ENCODE measurements at places on chromosomes 7 and 10. TPM values are rescaled to one million over a fixed set of nuclear protein-coding genes. Genes with fewer than 3 reads are reported as not detected.

DNA sequence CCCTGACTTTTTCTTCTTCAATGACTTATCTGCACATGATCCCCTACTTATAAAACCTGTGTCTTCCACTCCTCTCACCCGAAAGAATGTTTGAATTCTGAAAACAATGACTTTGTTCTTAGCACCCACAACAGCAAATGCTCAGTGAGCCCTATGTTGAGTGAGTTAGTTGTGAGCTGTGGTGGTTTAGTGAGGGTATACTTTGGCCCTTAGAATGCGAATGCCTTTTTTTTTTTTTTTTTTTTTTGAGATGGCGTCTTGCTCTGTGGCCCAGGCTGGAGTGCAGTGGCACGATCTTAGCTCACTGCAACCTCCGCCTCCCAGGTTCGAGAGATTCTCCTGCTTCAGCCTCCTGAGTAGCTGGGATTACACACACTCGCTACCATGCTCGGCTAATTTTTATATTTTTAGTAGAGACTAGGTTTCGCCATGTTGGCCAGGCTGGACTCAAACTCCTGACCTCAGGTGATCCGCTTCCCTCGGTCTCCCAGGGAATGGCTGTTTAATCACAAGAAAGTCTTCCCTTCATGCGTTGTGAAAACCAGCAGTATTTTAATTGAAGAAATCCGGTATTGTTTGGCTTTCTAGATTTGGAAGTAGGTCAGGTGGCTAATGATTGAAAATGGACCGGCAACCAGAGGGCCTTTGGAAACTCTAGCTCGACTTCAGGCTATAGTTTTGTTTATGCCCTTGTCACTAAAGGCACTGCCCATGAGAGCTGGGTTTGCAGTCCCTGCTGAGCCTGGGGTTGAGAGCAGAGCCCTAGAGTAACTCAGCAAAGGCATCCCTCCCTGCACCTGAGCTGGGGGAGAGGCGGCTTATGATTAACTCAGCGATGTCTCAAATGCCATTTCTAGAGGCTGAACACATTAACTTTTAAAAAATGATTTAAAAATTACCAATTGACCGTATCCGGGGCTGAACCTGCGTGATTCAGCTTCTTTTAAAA is 41.3 kb downstream of the CUX1 start:
- DNase-seq = no peak

- no peak for DNase-seq
Measured at GRCh38 chr7:129385598-129385997, 48.6 kb upstream of the STRIP2 start.

- peak; percentile 72 for DNase-seq
Measured at GRCh38 chr7:33743594-33743993, 161.7 kb upstream of the BMPER start.

DNA sequence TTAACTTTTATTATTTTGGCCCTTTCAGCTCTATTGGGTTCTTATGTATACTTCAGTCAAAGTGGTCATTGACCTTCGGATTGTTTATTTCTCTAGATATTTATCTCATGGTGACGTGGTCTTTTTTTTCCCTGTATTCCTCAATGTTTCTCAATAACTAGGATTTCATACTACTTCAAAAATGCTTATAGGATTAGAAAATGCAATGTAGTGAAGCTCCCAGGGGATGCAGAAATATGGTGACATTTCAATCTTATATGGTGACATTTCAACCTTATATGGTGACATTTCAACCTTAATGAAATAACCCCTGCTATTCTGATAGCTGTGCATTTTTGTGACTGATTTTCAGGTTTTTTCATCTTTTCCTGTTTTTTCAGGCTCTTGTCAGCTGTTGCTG is 51.4 kb downstream of the CHRM2 start:
- DNase-seq = no peak

DNA sequence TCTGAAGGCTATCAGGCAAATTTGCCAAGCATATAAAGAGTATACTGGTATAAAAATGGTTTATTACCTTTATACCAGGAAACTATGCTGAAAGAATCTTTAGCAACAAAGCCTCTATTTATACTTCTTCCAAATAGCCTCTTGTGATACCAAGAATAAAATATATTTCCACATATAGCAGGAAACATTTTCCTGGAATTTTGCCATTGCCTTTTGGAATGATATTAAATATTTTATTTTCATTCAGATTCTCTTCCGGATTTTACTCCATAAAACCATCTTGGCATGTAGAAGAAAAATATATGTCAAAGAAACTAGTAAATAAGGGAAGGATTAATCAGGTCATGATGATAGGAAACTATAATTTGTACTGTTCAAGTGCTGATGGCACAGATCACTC is 17.7 kb downstream of the SOSTDC1 start:
- DNase-seq = no peak

DNA sequence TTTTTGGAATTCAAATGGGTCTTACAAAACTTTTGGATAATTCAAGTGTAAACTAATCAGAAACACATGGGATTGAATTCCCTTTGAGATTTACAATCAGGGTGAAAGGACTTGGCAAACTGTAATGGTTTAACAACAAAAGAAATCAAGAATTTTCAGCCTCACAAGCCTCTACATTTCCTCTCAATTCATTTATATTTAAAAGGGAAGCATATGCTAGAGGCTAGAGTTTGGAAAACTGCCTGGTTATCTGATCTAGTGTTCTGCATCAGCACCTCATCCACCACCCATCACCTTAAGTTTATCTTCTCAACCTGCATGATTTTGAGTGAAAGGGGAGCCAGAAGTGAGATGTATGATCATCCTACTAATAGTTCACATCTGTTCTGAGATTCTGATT is 120.7 kb downstream of the TES start:
- peak; percentile 46 for DNase-seq

GRCh38 chr7:38451840-38452239 is 178.4 kb upstream of the TARP start:
- DNase-seq = peak; percentile 76

DNA sequence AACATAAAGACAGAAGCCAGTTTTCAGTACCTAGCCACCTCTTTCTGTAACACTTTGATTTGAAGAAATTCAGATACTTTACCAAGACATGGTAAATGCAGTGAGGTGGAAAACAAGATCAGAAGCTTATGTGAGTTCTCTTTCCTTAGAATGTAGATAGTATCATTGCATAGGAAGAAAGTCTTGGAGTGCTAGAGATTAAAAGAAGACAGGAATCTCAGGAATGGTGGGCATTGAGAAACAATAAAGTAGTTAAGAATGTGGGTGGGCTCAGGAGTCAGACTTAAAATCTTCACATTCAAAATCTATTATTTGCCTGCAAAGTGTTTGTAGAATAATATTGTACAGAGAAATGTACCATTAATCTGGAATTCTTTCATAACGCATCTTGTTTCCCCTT is 58.9 kb downstream of the POLL start:
- DNase-seq = no peak

DNA sequence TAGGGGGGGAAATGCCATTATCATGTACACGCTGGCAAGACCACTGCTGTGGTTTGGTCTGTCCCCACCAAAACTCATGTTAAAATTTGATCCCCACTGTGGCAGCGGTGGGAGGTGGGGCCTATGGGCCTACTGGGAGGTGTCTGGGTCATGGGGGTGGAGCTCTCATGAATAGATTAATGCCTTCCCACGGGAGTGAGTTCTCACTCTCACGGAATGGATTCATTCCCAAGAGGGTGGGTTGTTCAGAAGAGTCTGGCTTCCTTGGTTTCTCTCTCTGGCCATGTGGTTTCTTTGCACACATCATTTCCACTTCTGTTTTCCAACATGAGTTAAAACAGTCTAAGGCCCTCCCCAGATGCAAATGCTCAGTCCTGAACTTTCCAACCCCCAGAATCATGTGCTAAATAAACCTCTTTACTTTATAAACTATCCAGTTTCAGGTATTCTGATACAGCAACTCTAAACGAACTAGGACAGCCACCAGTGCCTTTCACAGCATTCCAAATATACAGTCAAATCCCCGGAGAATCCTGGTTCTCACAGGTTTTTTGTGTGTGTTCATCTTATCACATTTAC is 44.3 kb downstream of the SMURF1 start:
- DNase-seq = peak; percentile 61

- DNase-seq = no peak
Measured at GRCh38 chr7:73345538-73345937, 17.6 kb downstream of the FKBP6 start.

DNA sequence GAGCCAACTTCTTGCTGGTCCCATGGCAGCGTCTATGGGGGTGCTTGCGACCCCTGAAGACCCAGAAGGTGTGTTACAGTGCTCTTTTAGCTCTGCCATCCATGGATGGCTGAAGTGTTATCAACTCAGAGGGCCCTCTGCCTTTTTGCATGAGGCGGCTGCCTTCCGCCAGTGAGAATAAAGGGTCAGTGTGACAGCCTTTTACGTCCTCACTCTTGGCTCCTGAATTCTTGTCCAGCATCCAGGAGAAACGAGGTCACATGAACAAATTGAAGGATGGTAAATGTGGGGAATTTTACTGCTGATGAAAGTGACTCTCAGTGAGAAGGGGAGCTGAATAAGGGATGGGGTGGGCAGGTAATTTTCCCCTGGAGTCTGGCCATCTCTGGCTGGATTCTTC is 24.1 kb downstream of the SSMEM1 start:
- no peak for DNase-seq

DNA sequence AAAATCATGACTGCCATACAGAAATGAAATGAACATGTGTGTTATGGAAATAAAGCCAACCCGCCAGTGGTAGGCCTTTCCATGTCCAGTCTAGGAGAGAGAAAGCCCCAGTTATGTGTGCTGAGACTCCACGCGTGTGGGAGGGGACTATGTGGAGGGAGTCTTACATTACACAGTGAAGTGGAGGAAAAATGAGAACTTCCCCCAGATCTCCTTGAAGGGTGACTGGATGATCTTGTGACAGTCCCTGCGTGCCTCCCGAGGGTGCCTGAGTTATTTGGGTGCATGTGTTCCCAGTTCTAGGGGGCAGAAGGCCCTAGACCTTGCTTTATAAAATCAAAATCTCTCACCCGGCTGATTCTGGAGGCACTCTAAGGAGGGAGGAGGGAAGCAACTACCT is 24.2 kb downstream of the UPP1 start:
- no peak for DNase-seq

DNA sequence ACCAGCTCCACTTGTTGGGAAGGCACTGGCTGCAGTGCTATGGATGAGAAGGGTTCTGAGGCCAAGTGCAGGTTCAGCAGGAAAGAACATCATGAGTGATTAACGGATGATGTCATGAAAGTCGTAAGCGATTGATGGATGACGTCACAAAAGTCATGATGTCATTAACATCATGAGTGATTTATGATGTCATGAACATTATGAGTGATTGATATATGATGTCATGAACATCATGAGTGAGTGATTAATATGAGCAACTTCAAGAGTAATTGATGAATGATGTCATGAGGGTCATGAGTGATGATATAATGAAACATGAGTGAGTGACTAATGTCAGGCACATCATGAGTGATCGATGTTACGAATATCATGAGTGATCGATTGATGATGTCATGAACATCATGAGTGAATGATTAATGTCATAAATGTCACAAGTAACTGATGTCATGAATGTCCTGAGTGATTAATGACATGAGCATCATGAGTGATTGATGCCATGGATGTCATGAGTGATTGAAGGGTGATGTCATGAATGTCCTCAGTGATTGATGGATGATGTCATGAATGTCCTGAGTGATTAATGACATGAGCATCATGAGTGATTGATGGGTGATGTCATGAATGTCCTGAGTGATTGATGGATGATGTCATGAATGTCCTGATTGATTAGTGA is 185.6 kb downstream of the PAXIP1 start:
- no peak for DNase-seq

GRCh38 chr10:73971636-73972354 is 26.1 kb upstream of the VCL start:
- DNase-seq = no peak

DNA sequence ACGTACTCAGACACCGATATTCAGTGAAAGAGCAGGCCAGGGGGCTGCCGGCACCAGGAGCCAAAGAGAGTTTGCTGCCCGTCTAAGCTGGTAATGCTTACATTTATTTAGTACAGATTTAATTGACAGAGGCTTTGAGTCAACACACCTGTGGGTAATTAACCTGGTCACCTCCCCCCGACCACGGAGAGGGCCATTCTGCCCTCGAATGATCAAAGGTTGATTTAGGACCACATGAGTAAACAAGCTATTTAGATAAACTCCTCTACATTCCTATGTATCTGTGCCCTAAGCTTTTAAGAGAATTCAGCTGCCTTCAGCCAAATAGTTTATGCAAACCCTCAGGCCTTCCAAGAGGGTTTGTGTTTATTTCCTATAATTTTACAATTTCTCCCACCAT is 164.8 kb downstream of the IPMK start:
- no peak for DNase-seq

DNA sequence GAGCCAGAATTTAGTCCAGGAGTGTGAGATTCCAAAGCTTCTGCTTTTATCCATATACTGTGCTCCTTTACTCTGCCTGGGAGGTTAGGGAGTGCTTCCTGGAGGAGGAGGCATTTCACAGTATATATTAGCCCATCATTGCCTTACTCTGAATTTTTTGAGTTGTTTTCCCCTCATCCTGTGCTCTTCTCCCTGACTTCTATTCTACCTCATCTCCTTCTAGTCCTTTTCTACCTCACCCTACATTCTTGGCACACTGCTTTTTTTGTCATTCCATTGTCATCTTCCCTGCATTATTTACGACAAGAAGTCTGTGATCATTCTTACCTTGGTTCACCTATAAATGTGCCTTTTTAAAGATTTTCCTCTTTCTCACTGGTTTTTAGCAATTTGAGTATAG is 21.3 kb downstream of the STK17A start:
- DNase-seq = no peak

GRCh38 chr10:113232928-113233511 is 283.0 kb downstream of the TCF7L2 start:
- no peak for DNase-seq

GRCh38 chr7:36741866-36742265 is 17.6 kb upstream of the AOAH start:
- no peak for DNase-seq

GRCh38 chr10:97059006-97059871 is 126.5 kb downstream of the SLIT1 start:
- DNase-seq = no peak

DNA sequence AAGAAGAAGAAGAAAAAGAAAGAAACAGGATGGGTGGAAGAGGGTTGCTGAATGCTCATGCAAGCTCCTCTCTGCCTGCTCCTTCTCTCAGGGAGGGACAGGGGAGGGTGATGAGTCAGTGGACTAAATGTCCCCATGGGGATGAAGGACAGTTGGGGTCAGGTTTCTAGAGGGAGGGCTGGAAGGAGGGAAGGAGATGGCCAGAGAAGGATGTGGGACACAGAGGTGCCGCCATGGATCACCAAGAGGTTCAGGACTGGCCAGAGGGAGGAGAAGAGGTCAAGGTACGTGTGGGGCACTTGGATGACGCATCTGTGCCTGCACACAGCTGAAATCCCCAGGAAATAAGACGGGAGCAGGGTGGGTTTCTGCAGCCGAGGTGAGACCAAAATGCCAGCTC is 88.9 kb upstream of the GTF2I start:
- DNase-seq = peak; percentile 10

LEP gene
- total RNA-seq = 0.22 TPM

TAS2R4 gene
- total RNA-seq = 0.32 TPM

PNLIPRP1 gene
- total RNA-seq = not detected

NPSR1 gene
- total RNA-seq = not detected

AS3MT gene
- total RNA-seq = 2.3 TPM

FFAR4 gene
- total RNA-seq = not detected

ZWINT gene
- 26.7 TPM for total RNA-seq

Data from GM23248 (cell line).